Glutamatergic neuron (in vitro differentiated cells): ENCODE measurements at places on chromosomes 3 and 15.

DNA sequence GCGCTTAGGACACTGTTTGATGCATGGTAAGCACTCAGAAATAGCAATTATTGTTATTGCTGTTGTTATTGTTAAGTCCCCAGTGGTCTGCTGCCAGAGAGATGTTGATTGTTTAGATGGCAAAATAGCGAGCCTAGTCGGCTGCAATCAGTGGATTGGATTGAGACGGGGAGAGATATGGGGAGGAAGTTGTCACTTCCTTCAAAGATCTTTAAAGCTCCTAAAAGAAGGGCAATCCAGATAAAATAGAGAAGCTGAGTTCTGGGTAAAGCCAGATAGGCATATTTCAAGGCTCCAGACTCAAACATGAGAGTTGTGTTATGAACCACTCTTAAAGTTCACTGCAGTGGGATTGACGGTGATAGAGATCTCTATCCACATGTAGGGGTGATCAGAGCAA lies 64.5 kb downstream of the RYR3 start:
- H3K4me3 ChIP-seq: no peak overlapping the region
- peak overlapping the region; percentile 19 for H3K27ac ChIP-seq
- peaks cover 18% of the 10 kb centered on the region for H3K4me1 ChIP-seq

GRCh38 chr3:7536510-7536909 lies 675.6 kb downstream of the GRM7 start:
- H3K4me1 ChIP-seq: no peaks in the 10 kb centered on the region
- no peak overlapping the region for H3K27ac ChIP-seq
- no peaks in the 10 kb centered on the region for H3K36me3 ChIP-seq
- no peak overlapping the region for H3K4me3 ChIP-seq
- DNase-seq: no peak
- H3K27me3 ChIP-seq: no peaks in the 10 kb centered on the region

DNA sequence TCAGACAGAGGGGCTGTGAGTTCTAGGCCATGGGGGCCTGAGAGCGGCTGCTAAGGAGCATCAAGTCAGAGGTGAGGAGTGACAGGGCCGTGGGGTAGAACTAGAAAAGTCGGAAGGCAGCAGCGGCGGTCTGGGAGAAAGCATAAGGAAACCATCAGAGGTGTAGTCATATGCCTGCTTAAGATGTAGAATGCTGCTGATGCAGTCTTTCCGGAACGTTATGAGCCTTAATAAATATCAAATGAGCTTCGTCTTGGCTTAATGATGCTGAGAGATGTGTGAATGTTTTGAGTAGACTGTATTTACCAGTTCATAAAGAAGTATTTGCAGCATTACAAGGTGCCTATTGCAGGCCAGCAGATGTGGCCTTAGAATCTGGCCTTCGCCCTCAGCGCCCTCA lies 15.2 kb downstream of the ATG7 start:
- H3K27ac ChIP-seq: no peak overlapping the region
- no peaks in the 10 kb centered on the region for H3K36me3 ChIP-seq
- no peak overlapping the region for H3K4me3 ChIP-seq
- peaks cover 4% of the 10 kb centered on the region for H3K4me1 ChIP-seq
- DNase-seq: no peak

DNA sequence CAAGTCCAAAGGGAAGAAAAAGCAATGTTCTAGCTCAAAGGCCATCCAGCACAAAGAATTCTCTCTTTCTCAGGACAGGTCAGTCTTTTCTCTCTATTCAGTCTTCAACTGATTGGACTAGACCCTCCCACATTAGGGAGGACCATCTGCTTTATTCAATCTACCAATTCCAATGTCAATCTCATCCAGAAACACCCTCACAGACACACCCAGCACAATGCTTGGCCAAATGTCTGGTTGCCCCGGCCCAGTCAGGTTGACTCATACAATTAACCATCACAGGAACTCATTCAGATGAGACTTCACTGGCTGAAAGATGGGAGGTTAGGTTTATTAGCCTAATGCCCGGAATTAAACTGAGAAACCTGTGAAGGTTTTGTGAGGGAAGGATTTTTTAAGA lies 32.4 kb downstream of the ACAN start:
- H3K4me3 ChIP-seq: no peak overlapping the region
- no peaks in the 10 kb centered on the region for H3K4me1 ChIP-seq
- no peaks in the 10 kb centered on the region for H3K36me3 ChIP-seq
- no peak overlapping the region for H3K27ac ChIP-seq
- no peak for DNase-seq
- H3K27me3 ChIP-seq: peaks cover 2% of the 10 kb centered on the region

- no peak overlapping the region for H3K27ac ChIP-seq
- no peaks in the 10 kb centered on the region for H3K4me1 ChIP-seq
- H3K36me3 ChIP-seq: peaks cover 27% of the 10 kb centered on the region
Observed at GRCh38 chr3:135736740-135737139, 228.8 kb upstream of the PPP2R3A start.
